SK-N-SH (cell line): ENCODE measurements at places on chromosomes 1 and 21.

DNA sequence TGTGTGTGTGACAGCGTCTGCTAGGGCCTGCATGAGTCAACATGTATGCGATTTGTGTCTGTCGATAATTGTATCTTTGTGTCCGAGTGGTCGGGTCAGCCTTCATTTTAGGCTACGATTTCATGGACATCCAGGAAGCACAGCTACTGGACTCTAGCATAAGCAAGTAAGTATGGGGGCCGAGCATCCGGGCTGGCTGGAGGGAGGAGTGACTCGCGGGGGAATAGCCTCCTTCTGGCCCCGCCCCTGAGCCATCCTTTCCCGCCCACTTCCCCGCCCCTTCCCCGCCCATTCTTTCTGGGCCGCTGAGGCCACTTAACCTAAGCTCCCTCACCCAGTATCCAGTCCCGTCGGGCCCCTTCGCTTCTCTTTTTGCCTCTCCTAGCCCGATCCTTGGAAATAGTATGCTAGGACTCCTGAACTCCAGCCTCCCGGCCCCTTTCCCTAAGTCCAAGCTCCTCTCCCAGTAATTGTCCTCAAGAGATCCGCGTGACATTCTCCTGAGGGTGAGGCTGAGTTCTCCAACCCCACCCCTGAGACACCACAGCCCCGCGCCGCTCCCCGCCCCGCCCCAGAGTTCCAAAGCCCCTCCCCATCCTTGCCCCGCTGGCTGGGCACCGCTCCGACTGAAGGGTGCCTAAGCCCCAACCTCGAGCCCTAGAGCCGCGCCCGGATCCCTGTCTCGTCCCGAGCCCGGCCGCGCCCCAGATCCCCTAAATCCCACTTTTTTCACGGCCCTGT, 1.2 kb downstream of the MAP3K6 start:
- peak; percentile 97 for DNase-seq

GRCh38 chr1:248576260-248576980, 1.9 kb upstream of the OR2T34 start:
- no peak for DNase-seq

- peak; percentile 36 for DNase-seq
Observed at GRCh38 chr21:27564684-27565301, 597.9 kb upstream of the ADAMTS5 start.

DNA sequence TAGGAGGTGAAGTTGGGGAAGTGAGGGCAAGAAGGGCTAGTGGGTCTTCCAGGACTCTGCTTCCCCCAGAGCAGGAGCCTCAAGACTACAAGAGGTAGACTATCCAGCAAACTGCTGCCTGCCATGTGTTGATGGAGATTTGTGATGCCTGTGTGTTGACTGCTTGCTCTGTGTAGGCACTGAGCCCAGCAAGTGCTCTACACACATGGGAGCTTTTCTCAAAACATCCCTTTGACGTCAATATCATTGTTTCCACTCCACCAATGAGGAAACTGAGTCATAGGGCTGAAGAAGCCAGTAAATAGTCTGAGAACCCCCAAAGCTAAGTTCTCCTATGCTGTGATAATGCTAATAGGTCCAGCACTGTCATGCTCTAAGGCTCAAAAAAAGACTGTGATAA, 207.2 kb upstream of the NFIA start:
- no peak for DNase-seq

DNA sequence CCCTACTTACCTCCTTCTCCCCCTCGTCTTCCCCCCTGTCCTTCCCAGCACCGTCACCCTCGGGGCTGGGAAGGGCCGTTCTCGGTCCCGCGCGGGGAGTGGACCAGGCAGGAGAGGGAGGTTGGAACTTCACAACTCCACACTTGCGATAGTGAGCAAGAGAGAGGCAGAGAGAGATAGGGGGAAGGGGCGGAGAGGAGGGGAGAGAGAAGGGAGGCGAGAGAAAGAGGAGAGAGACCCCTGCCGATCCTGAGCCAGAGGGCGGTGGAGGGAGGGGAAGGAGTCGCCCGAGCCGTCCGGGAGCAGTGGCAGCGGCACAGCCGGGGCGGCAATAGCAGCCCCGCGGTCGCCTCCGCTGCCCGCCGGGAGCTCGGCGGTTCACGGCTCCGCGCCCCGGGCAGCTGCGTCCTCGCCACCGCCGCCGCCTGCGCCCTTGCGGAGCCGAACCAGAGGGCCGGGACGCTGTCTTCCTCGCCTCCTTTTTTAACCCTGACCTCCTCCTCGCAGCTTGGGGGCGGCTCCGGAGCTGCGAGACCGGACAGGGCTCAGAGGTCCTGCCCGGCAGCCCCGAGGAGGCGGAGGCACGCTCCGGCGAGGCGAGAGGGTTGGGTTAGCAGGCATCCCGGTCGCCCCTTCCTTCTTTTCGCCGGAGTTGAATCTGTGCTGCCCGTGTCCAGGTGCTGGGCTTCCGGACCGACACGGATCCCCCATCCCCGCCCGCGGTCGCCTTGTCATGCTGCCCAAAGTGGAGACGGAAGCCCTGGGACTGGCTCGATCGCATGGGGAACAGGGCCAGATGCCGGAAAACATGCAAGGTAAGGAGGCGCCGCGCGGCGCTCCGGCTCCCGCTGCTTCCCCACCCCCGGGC, 11.7 kb downstream of the NR5A2 start:
- peak; percentile 76 for DNase-seq

GRCh38 chr1:71561206-71561605, 480.4 kb upstream of the ZRANB2 start:
- no peak for DNase-seq

- DNase-seq, result no peak
Observed at GRCh38 chr1:56676571-56677035, 31.5 kb downstream of the PRKAA2 start.
